ENCODE measurements at places on chromosomes 4 and X.

DNA sequence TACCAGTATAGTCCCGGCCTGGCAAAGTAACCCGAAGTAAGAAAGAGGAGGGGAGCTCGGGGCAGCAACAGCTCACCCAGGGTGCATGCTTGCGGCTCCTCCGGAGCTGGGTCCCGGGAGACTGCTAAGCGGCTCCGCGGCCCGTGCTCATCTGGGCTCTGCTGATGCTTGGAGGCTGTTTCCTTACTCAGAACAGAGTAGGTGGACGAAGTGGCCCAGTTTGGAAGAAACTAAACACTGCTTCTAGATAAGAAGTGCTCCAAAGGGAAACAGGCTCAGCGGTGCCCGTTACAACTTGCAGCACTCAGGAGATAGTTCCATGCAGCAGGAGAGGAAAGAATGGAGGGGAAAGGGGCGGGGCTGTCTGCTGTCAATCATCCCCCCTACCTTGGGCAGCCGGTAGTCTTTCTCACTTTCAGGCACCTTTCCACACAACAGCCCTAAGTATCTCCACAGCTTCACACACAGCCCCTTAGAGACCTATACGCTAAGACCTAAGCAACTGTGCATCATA lies at the start of gene COL4A6:
COL4A6 (minus strand) TSS at position 313 of the 514 bp plus-strand sequence; CDS start at position 87, 226 bp downstream.
- DNase-seq, result no peak

DNA sequence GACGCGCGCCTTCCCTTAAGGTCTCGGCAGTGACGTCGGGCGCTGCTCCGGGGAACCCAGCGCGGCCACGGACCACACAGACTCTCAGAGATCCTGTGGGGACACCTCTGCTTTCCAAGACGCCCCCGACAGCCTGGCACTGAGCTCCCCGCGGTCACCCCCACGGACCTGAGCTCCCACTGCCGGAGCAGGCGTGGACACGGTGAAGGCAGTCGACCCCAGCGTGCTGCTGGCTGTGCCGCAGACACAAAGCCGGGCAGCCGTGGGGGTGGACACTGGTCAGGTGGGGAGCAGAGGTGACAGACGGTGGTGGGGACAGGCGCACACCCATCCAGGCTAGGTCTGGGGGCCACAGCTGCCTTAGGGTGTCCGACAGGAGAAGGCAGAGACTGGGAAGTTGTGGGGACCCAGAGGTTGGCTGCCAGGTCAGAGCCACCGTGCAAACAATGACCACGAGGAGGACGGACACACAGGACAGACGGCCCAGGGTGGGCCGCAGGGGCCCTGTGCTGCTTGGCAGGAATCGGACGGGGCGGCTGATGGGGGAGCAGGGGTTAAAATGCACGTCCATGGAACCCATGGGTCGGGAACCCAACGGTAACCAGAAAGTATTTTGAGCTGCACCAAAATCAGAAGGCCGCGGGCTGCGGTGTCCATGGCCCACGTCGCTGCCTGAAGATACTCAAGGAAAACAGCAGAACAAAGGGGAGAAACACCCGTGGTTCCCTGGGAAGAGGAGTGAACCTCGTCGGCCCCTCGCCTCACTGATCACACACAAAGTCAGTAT lies 16.6 kb upstream of the GTPBP6 start:
- DNase-seq, result no peak

GRCh38 chrX:24482823-24483415 lies 17.8 kb downstream of the PDK3 start:
- DNase-seq, result no peak

GRCh38 chrX:71525316-71525715 lies 7.6 kb upstream of the OGT start:
- DNase-seq, result no peak

DNA sequence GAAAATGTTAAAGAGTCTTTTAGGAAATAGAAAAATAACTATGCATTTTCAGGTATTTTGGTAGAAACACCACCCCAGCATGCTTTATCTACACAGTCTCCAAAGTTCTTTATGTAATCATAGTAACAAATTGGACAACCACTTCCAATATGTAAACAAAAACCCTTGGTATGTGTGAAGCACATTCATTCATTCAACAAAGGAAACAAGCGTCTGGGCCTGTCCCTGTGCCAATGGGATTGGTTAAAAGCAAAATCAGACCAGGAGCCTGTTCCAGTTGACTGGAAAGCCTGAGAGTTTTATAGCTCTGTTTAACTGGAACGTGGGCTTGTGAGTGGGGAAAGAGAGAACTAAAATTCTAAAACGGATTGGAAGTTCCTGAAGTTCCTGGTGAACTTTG lies 41.3 kb upstream of the TENM3 start:
- no peak for DNase-seq

DNA sequence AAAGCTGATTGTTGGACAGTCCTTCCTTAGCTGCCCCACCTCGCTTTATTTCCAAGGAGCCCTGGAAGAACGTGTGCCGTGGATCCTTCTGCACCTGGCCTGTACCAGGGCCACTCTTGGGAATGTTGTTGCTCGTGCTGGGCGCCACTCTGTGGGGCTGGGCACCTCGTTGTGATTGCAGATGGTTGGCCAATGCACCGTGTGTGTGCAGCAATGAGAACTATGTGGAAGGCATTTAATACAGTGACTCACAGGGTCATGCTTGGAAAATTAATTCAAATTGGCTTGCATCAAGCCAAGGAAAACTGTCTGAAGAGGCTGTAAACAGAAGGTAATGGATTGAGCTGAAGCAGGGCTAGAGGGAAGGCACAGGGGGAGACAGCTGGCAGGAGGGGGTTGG lies 37.0 kb upstream of the CD99L2 start:
- DNase-seq, result peak; percentile 17

DNA sequence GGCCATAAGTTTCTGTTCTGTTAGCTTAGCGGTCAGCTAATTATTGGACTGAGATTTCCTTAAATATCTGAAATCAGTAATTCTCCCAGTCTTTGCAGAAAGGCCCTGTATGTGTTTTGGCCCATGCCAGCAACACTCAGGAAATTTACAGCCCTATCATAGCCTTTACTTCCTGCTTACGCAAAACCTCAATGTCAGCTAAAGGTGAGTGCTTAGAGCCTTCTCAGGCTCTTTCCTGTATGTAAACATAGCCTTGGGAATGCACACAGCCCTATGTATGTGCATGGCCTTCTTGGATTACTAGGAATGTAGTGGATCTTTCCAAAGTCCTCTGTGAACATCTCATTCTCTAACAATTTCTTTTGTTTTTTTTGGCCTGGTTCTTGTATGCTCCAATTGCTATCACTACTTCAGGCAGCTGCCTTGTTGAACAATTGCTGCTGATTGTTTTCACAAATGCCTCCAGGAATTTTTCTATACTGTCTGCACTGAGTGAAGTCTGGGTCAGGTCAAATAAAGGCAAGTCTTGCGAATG lies 200.0 kb downstream of the PPP1R2C start:
- no peak for DNase-seq

DNA sequence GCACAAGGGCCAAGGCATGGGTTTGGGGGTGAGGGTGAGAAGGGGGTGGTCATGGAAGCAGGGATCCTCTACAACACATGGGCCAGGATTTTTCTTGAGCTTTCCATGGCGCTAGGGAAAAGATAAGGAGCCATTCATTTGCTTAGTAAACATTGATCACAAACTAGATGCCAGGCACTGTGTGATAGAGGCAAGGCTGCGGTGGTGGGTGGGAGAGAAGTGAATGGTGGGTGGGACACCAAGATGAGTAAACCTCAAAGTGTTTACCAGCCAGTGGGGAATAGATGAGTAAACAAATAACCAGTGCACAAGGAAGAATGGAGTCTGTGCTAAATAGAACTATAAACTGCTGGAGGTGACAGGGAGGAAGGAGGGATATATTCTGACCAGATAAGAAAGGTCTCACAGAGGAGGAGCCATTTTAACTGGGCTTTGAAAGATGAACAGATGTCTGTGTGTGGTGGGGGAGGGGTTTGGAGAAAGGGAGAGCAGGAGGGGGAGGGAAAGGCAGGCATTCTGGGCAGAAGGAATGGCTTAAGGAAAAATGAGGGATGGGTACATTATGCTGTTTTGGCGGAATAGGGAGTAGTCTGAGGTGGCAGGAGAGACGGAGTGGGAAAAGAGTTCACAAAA lies 48.0 kb upstream of the LAS1L start:
- no peak for DNase-seq

- no peak for DNase-seq
Observed at GRCh38 chr4:8224975-8225625, 26.0 kb downstream of the SH3TC1 start.

DNA sequence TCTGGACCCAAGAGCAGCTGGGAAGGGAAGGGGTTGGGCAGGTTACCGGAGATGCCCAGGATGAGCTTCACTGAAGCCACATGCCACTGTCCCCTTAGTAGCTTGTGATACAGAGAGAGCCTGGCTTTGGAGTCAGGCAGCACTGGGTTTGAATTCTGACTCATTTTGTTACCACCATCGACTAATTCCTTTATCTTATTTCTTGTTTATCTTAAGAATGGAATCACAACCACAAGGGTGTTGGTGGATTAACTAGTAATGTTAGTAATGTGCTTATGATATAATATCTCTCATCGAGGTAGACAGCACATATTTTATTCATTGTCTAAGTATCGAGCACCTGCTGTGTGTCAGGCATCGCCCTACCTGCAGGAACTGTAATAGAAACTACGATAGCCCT lies 17.7 kb upstream of the STX18 start:
- no peak for DNase-seq

DNA sequence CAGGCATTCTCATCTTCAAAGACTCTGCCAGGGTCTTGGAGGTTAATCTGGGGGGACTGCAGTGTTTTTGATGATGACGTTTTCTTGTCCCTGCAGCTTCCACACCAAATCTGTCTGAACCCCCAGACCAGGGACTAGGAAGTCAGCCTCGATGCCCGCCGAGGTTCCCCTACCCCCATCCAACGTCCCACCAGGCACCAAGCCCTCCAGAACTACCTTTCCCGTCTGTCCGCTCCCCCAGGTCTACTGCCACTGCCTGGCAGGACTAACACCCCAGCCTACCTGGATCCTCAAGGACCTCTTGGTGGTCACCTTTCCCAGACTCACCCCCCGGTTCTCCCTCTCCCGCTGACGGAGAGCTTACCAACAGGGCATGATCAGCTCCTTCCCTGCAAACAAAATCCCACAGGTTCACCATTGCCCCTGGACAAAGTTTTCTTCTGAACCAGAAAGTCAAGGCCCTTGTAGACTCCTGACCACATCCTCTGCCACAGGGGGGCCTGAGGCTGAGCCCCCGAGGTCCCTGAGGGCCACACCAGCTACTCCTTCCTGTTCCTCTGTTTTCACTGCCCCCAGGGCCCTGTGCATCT lies 40.9 kb downstream of the HMX1 start:
- DNase-seq, result no peak

GRCh38 chrX:154019633-154020528 lies at the start of gene IRAK1:
Gene IRAK1, minus strand, starts transcription at chrX:154019902. Its CDS starts 90 bp downstream, at chrX:154019812.
- peak; percentile 33 for DNase-seq

DNA sequence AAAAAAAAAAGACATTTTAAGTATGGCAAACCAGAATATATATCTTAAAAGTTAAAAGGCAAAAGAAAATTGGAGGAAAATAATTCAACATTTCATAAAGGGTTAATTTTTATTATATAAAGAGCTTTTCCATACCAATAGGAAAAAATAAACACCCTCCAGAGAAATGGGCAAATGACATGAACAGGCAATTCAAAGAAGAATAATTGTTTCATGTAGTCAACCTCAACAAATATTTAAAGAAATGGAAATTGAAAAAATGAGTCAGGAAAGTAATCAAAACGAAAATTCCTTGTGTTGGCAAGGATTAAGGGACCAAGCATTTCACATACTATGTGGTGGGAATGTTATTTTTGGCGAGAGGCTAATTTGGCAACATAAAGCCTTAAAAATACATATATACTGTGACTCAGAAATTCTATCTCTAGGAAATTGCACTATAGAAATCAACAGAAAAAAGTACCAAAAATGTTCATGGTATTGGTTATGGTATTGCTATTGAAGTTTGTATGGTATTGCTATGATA lies 87.6 kb downstream of the HAUS3 start:
- no peak for DNase-seq

GRCh38 chrX:37378404-37378803 lies 29.2 kb downstream of the PRRG1 start:
- peak; percentile 25 for DNase-seq
